ENCODE measurements at places on chromosomes 4 and X.

DNA sequence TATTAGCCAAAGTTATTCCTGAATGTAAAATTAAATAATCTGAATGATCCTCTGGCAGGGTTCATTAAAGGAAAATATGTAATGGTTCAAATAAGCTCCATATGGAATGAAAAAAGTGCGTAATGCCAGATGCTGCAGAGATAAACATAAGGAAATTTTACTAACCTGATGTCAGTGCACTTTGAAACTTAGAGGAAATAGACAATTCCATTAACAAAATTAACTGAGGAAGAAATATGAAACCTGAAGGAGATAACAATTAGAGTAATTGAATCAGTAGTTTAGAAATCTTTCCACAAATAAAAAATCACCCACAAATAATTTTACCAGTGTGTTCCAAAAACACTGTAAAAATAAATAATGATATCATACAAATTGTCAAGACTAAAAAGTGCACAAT lies 387.5 kb downstream of the GRIA2 start:
- no peak for DNase-seq

DNA sequence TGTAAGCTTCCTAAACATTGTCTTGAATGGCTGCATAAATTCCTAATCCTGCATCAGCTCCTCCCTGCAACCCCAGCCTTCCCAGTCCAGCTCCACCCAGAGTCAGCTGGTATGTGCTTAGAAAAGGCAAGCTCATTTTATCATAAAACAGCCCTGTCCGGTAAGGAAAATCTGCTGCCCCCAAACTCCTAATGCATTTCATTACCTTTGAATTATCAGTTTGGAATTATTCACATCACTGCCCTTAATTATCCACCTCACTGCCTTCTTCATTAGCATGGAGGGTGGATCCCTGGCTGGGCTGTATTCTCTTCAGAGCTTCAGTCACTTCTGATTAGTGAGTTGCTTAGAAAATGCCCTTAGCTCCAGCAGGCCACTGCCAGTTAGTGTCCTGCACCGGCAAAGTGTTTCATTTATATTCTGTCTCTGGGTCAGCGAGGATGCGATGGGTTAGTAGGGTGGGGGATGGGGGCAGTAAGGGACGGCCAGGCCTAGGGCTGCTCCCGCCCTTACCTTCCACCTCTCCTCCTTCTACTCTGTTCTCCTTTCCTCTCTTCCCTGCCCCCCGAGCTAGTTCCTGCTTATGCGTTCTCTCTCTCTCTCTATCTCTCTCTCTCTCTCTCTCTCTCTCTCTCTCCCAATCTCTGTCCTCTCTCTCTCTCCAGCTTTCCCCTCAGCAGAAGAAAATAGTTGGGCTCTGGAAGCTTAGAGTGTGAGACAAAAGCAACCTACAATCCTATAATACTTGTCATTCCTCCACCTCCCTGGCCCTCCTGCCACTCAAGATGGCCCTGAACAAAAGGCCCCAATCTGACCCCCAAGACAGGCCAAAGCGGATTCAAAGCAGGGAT lies 174.8 kb upstream of the KLF3 start:
- peak; percentile 13 for DNase-seq

- DNase-seq: no peak
Observed at GRCh38 chr4:89469930-89470375, 162.4 kb upstream of the GPRIN3 start.

DNA sequence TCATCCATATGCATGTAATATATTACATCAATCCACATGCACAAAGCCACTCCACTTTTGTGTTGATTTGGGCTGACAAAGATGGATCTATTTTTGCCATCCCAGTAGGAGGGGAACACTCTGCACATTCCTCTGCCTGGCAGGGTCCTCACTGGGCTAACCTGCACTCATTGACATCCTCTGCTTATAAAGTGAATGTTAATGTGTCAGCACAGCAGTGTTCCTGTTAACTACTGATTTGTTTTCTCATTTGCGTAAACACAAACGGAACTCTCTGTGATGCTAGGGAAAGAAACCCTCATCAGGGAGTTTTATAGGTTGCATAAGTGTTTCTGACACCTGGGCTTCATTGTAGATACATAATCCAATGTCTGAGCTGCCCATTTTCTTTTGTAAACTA lies 826.0 kb downstream of the RAB28 start:
- DNase-seq: no peak

- no peak for DNase-seq
Observed at GRCh38 chr4:125772680-125773079, 457.9 kb downstream of the FAT4 start.

DNA sequence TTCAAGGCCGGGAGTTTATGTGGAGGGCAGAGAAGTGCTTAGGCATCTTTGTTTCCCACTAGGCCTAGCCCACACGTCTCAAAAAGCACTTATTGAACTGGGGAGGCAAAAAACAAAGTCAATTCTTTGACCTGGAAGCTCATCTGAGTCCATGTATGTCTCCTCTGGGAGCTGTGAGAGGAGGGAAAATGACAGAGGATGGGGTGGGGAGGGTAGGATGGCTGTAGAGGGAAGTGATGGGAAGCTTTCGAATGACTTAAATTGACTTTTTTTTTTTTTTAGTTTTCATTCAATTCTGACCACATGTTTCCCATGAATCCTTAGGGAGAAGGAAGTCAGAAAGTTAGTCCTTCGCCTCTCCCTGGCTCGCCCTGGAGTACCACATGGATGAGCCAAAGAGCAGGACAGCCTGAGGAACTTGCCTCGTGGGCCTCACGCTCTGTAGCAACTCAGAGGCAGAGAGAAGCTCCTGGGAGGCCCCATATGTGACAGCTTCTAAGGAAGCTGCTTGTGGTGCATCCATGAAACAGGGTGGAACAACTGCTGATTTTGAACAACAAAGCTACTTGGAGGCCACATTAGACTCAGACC lies 45.0 kb downstream of the NHSL2 start:
- no peak for DNase-seq

DNA sequence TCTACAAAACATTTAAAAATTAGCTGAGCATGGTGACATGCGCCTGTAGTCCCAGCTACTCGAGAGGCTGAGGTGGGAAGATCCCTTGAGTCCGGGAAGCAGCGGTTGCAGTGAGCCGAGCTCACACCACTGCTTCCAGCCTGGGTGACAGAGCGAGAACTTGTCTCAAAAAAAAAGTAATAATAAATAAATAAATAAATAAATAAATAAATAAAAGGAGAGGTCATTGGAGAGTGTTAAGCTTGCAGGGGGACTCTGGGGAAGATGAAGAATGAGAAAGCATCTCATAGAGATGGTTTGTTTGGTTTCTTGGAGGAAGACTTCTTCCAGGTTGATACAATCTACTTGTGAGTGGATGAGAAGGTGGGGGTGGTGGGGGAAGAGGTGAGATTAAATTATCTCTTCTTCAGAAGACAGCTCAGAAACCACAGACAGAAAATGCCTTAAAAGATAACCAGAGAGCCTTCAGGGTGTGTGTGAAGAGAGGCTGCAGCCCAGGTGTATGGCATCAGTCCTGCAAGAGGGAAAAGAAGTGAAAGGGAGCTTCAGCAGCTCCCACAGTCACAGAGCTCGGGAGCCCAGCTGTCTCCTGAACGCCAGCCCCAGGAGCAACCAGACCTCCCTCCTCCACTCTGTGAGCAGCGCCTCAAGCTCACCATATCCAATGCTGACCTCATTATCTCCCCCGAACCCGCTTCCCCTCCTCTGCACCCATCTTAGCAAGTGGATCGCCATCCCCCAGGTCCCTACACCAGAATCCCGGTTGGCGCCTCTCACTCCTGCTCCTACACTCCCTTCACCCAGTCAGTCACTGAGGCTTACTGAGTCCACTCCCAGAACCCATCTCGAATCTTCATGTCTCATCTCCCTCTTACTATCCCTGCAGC lies 48.2 kb downstream of the RBM47 start:
- DNase-seq: no peak

DNA sequence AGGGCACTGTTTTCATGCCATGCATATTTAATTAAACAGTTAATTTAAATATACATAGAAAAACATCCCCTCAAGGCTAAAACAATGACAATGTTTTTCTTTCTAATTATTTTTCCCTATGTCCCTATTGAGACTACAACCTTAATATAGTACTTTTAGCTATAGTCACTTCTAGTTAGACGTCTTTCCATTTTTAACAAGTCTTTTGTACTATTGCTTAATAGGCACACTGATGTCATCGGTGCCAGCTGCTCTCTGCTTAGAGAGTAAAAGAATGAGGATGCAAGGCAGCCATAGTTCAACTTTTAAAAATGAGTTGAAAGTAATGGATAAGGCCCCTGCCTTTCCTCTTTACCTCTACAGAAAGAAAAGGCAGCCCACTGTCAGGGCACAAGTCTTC lies 191.1 kb downstream of the KCTD8 start:
- peak; percentile 26 for DNase-seq

DNA sequence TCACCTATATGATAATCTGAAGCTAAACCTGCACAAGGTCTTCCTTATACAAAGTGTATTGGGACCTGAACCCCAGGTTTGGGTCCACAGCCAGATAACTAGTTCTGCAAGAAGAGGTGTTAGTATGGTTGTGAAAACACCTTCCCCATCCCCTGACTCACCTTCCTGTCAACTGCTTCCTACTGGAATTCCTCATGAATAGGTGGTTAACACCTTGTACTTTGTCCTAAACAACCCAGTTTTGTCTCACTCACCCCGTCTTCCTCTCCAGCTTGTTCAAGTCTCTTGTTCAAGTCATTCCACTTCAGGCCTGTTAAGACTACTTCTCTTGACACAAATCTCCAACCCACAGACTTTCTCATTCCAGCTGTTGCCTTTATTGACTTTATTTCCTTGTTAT lies 45.5 kb downstream of the CCNG2 start:
- no peak for DNase-seq

DNA sequence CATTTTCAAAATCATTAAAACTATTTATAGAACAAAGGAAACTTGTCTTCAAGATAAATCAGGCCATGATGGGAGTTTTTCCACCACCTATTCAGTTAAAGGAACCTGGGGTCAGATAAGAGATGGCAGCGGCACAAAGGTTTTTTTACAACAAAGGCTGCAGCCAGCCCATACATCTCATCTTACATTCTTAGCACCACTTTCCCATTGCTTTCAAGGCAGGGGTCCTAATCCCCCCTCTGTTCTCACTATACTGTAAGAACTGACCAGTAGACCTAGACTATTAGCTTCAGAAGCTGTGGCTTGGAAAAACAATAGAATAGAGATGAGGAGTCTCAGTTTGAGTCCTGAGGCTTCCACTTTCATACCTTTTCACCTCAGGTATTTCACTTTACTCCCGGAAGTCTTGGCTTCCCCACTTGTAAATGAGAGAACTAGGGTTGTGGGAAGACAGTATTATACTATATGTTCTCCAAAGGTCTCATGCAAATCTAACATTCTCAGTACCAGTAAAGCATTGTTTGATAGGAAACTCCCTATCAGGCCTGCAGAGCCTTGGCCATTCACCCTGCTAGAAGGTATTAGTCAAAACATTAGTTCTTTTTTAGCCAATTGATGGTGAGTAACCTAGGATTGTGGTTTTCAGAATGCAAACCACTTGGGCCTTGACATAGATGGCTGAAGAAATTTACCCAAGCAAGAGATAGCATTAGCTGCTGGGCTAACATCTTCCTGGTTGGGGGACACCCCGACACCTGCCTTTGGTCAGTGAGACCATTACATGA lies 182.9 kb upstream of the PBDC1 start:
- DNase-seq: no peak

DNA sequence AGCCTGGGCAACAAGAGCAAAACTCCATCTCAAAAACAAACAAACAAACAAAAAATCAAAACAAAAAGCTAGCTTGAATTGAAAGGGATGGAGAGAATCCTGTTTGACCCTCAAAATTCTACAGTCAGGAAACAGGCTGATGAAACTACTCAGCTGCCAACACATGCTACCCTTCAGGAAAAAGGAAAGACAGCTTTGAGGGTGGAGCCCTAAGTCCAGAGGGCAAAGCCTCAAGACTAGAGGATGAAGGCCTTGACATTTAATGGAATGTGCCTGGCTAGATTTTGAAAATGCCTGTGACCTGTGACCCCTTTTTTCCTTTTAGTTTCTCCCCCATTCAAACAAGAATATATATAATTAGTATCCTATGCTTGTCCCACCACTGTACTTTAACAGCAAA lies 27.1 kb downstream of the MORC4 start:
- no peak for DNase-seq

- DNase-seq: no peak
Observed at GRCh38 chr4:4480205-4480604, 61.6 kb downstream of the STX18 start.

- DNase-seq: no peak
Observed at GRCh38 chr4:105560421-105560848, 8.0 kb downstream of the ARHGEF38 start.

Data from glutamatergic neuron (in vitro differentiated cells).